IPS DF 6.9 (cell line): ENCODE measurements at places on chromosomes 13 and 19.

GRCh38 chr13:29379281-29379680 is 216.2 kb downstream of the SLC7A1 start:
- no peak for DNase-seq

- no peak for DNase-seq
Observed at GRCh38 chr13:44868397-44868796, 120.9 kb downstream of the NUFIP1 start.

GRCh38 chr13:112961457-112962369 is 7.3 kb upstream of the MCF2L start:
- no peak for DNase-seq

DNA sequence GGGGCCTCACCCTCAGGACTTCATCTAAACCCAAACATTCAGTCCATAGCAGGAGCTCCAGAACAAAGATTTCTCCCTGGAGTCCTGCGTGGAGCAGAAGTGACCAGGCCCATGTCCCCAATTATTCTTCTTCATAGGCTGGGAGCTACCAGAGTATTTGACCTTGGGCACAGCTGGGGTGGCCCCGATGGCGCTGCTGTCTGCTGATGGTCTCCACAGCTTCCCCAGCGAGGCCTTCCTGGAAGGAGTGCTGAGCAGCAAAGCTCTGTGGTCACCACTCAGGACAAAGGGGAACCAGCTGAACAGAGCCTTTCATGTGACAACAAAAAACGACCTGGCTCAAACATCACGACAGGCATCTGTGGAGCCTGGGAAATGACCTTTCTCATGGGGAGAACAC is 62.7 kb upstream of the ARGLU1 start:
- DNase-seq = no peak

DNA sequence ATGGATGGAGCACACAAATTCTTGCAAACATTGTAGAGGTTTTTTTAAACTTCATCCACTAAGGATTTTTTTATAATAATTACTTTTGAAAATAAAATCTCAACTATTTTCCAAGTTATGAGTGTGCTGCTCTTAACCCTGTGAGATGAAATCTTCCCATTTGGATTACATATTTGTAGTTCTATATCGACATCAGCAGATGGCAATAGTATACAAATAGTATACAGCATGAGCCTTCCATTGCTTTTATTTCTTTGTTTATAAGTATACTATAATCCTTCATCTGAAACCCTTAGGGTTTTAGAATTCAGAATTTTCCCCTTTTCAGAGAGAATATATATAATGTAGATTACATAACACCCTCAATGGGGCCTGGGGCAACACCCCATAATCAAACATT is 70.5 kb downstream of the GJA3 start:
- no peak for DNase-seq

- DNase-seq = no peak
Observed at GRCh38 chr19:4714016-4714415, 9.6 kb downstream of the DPP9 start.

- DNase-seq = no peak
Observed at GRCh38 chr13:26236296-26236695, 14.2 kb upstream of the RNF6 start.

DNA sequence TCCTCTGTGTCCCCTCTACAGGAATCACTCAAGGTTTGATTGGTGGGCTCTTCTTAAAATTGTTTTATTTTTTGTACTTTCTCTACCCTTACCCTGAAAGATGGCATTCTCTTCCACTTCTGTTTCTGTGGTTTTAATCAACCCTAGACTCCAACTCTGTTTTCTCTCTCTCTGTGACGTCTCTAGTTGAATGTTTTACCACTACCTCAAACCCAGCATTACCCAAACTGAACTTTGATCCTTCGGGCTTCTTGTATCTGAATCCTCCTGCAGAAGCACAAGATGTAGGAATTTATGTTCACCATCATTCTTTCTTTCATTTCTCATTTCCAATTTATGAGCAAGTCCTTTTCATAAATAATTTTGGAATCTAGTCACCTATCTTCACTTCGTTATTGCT is 39.9 kb downstream of the PCCA start:
- DNase-seq = no peak

DNA sequence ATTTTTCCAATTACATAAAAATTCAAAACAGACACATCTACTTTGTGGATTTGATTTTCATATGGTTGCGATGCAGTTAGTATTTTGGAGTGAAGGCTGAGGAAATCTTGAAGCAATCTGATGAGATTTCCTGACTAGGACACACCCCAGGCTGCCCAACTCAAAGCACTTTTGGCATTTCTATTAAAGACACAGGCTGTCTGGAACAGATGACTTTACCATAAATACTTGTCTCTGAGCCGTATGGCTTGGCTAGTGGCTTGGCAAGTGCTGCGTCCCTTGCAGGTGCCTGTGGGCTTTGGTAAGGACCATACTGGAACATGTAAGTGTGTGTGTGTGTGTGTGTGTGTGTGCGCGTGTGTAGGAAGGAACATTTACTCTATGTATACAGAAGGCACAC is 218.8 kb downstream of the FGF9 start:
- DNase-seq = no peak

- DNase-seq = no peak
Observed at GRCh38 chr13:75326173-75327134, 155.5 kb downstream of the TBC1D4 start.

DNA sequence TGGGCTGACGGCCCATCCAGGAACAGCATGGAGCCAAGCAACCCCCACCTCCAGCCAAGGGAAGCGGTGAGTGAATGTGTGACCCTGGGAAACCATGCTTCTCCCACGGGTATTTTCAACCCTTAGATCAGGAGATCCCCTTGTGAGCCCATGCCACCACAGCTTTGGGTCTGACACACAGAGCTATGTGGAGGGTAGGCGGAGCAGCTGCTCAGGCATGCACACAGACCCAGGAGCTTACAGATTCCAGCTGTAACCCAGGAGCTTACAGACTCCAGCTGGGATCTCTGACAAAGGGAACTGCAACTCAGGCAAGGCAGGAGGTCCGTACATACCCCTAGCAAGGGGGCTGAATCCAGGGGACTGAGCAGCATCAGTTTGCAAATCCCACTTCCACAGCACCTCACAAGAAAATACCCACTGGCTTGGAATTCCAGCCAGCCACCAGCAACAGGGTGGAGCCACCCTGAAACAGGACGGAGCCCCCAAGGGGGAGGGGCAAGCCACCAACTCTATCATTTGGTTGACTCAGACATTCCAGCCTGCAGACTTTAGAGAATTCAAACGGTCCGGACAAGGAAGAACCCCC is 40.8 kb upstream of the RFXAP start:
- DNase-seq = no peak

- DNase-seq = no peak
Observed at GRCh38 chr19:35623327-35624010, 5.4 kb upstream of the RBM42 start.

DNA sequence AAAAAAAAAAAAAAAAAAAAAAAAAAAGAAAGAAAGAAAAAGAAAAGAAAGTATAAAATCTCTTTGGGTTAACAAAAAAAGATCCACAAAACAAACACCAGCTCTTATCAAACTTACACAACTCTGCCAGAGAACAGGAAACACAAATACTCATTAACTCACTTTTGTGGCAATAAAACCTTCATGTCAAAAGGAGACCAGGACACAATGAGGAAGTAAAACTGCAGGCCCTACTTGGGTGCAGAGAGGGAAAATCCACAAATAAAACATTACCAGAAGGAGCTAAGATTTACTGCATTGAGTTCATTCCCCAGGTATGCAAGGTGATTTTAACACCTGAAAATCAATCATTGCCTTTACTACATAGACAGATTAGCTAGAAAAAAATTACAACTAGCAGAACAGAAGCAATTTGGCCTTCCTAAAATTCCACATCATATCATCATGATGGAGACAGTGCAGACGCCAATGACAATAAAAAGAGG is 9.6 kb upstream of the CEACAM5 start:
- DNase-seq = no peak

- no peak for DNase-seq
Observed at GRCh38 chr19:49790866-49791265, 22.2 kb downstream of the FUZ start.

DNA sequence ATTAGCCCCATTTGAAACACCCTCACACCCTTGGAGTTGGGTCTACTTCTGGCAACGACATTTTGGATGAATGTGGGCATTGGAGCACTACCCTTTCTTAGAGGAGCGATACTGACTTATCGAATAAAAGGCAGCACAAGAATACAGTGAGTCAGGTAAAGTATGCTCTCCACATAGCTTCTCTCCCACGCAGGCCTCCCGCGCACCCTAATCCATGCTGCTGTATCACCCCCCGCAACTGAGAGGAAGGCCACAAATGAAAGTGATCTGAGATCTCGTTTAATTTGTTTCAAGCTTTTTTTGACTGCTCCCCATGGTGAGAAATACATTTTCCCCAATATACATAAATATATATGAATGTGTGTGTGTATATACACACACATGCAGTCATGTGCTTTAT is 25.4 kb upstream of the AKAP11 start:
- no peak for DNase-seq

- DNase-seq = no peak
Observed at GRCh38 chr13:97720896-97721295, 232.6 kb upstream of the IPO5 start.

- DNase-seq = no peak
Observed at GRCh38 chr19:2251106-2252054, 2.3 kb downstream of the AMH start.

- no peak for DNase-seq
Observed at GRCh38 chr13:93477238-93477637, 250.6 kb downstream of the GPC6 start.

GRCh38 chr19:16678498-16678897 is 17.6 kb downstream of the TMEM38A start:
- no peak for DNase-seq
